ENCODE measurements at places on chromosomes 2 and 18. TPM values are rescaled to one million over a fixed set of nuclear protein-coding genes. Genes with fewer than 3 reads are reported as not detected.

DNA sequence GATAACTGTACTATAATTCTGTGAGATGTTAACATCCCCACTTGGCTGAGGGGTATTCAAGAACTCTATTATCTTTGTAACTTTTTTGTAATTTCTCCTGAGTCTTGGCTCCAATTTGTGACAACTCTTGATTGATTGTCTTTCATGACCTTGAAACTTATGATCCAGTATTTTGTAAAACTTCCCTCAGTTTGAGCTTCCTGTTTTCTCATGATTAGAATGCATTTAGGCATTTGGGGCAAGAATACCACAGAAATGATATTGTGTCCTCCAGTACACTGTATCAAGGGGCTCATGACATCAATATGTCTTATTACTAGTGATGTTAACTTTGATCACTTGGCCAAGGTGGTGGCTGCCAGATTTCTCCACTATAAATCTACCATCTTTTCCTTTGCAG lies 37.4 kb downstream of the PNO1 start:
- no peak for DNase-seq

- no peak for DNase-seq
Observed at GRCh38 chr2:58913082-58913726, 672.1 kb upstream of the FANCL start.

GRCh38 chr2:8331068-8331467 lies 350.8 kb upstream of the ID2 start:
- no peak for DNase-seq

DNA sequence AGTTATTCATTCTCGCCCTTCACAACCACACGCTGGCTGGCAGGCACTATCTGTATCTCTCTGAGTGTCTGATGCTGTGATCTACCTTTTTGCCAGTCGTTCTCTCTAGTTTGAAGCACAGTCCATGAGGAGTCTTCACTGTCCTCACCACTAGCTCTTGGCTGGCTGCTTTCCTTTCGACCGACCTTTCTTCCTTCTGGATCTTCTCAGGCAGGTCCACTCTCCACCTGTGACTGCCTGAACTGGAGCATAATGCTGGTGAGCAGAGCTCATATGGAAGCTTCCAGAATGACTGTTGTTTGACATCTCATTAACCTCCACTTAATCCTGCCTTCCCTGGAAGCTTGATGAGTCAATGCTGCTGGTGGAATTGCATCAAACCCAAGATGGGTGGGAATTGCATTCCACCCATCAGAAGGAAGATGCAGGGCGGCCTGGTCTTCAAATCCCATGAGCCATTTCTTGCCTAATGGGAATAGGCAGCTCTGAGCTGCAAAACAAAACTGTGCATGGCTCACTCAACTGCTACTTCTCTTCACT lies 283.5 kb upstream of the HDAC4 start:
- no peak for DNase-seq

DNA sequence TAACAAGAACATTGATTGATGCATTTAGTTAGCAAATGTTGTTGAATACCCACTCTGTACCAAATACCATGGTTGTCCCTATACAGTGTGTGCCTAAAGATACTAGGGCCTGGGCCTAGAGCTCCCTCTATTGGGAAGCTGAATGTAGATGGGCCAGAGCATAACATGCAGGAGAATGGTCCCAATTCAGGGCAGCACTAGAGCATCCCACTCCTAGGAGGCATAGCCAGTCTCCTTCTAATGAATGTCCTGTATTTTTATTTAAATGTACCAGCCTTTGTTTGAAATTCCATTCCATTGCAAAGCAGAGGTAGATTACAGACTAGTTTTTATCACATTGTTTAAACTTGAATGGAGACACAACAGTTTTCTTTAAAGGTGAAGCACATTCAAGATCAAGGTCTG lies 90.6 kb downstream of the FEZ2 start:
- peak; percentile 40 for DNase-seq

- DNase-seq: no peak
Observed at GRCh38 chr18:36744261-36744876, 84.4 kb downstream of the TPGS2 start.

DNA sequence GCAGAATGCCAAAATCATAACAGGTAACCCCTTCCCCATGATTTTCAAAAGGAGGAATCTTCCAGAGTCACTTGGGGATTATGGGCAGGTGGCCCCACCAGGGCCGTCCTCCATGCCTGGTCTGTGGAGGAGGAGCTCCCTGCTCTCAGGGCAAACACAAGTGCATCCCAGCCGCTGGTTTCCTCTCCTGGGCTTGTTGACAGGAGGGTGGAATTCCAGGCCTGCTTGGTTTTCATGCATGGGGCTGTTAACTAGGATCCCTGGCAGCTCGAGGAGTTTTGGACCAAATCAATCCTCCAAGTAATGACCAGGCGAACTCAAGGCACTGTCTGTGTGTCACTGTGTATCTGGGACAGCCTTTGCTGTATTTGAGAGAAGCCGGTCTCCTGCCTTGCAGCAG lies 45.3 kb downstream of the FOSL2 start:
- DNase-seq: no peak

GRCh38 chr2:37648331-37649011 lies 23.0 kb downstream of the CDC42EP3 start:
- peak; percentile 72 for DNase-seq

GRCh38 chr2:137950238-137950637 lies 14.0 kb upstream of the HNMT start:
- DNase-seq: no peak

- DNase-seq: no peak
Observed at GRCh38 chr2:136420346-136420745, 302.4 kb upstream of the CXCR4 start.

- no peak for DNase-seq
Observed at GRCh38 chr2:24571828-24572442, 80.9 kb downstream of the NCOA1 start.

DNA sequence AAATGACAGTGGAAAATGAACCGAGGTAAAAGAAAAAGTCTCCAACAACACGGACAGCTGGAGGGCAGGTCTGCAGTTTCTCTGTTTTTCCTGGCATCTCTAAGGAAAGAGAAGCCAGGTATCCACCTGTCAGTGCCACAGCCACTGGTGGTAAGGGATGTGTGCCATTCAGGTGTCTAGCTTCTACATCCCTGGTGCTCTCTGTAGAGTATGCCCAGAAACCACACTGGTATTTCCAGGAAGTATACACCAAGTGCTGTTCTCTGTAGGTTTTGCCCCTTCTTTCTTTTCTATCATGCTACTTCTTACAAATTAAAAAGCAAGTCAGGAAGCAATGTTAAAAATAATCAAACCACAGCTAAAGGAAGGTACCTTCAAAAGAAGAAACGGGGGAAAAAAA lies 7.6 kb upstream of the AGFG1 start:
- no peak for DNase-seq

DNA sequence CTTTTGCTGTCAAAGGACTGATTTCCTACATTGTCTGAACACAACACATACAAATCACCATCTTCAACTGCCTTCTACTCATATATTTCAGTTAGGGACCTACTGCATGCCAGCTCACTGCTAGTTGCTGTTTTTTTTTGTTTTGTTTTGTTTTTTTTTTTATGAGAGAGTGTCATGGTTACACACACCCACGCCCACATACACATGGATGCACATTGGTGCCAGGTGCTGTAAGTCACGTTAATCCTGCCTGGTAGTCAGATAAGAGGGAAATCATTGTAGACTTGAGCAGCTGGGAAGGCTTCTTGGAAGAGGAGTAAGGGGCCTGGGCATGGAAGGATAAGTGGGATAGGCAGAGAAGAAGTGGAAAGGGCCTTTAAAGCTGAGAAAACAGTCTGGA lies 209.9 kb downstream of the TDRD15 start:
- DNase-seq: no peak

DNA sequence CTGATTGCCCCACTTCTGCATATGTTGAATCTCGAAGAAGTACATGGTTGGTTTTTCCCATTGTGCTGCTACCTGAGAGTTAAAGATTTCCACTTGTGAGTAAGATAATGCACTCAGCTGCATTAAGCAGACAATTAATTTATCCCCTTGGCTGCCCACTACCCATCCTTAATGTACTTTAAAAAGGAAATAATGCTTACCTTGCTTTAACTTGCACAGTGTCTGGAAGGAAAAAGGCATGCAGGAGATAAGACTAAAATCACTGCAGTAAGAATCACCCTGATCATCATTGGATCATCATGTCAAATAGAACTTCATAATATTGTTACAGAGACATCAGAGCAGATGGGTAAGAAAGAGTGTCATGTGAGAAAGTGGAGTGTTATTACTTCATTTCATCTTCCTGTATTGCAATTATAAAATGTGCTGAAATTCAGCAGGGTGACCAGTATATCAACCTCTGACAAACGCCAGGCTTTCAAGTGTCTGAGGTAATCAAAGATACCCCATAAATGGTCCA lies 207.3 kb upstream of the PIK3C3 start:
- DNase-seq: no peak

- DNase-seq: no peak
Observed at GRCh38 chr2:237865623-237866041, 6.2 kb downstream of the RAMP1 start.

- DNase-seq: no peak
Observed at GRCh38 chr2:36235426-36235825, 120.2 kb upstream of the CRIM1 start.

DNA sequence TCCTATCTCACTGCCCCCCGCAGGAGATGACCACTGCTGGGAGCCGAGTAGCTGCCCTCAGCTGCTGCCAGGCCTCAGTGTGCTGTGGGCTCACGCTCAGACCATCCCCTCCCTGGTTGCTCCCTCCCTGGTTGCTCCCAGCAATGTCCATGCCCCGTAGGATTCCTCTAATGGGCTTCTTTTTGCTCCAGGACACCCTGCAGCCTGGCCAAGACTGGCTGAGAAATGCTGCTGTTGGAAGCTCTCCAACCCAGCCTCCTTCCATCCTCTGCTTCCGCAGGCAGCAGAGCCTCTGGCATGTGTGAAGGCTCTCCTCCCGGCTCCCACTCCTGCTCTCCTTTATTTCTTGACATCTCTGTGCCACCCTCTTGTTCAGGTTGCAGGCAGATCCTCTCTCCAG lies 48.6 kb downstream of the SOX11 start:
- DNase-seq: no peak

DNA sequence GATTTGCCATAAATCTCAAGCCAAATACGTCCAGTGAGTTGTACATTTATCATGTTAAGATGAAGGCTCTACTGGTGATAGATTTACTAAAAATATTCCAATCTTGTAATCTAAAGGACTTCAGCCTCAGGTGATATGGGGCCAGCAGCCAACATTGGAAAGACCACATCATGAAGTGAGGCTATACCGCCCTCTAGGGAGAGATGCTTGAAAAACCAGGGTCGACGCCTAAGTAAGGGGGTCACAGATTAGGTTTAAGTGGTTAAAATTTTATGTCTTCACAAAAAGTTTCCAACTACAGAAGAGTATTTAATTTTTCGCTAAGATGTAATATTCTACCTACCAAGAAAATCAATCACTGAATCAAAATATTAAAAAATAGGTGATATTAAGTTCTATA lies 33.3 kb downstream of the DOCK10 start:
- no peak for DNase-seq

- no peak for DNase-seq
Observed at GRCh38 chr2:24204505-24204904, 29.7 kb downstream of the FAM228A start.

GRCh38 chr2:3316456-3317276 lies 61.0 kb downstream of the EIPR1 start:
- DNase-seq: no peak

GRCh38 chr2:38485734-38486133 lies 108.7 kb upstream of the ATL2 start:
- DNase-seq: no peak

DNA sequence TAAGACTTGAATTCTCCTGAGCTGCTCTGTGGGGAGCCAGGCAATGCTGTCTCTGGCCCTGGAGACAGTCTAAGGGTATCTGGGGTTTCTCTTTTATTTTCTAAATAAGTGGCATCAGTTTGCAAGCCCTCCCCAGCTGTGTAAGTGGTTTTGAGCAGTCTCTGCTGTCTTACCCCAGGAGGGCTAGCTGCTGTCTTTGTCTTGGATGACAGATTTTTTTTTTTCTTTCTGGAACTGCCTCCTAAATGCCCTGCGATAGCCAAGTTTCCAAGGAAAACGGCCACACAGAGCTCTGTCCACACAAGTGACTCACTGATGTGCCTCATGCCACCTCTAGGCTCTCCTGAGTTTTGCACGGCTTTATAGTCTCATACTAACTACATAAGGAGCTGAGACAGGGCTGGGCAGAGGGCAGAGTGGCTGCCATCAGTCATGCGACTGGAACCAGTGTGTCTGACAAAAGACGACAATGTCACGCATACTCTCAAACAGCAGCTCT lies 37.2 kb upstream of the THOC1 start:
- DNase-seq: no peak

DNA sequence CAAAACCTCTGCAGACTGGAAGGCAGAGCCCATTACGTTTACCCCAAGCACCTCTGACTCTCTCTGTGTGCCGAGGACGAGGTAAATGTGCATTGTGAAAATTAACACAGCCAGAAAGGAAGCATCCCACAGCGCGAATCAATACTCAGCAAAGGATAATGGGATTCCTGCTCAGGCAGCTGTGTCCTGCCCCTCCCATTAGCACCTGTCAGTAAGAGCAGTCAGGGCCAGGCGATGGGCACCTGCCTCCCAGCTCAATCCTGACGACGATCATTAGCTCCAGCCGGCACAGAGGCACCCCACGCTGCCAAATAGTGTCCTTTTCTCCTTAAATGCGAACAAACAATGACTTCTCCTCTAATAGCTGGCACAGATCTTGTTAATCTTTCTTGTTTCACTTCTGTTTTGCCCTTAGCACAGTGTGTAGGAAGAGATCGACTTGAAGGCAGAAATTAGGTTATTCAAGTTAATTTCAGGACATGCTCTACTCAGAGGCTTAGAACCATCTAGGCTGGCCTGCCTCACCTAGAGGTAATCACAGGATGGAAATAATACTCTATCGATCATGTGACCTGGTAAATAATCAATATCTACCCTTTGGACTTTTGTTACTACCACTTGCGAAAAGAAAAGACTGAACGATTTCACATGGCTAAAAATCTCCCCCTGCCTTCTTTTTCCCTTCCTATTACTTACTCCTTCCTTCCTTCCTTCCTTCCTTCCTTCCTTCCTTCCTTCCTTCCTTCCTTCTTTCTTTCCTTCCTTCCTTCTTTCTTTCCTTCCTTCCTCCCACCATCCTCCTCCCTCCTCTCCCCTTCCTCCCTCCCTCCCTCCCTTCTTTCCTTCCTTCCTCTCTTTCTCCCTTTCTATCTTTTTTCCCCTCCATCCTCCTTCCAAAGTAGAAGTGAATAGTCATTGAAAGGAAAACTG lies 487.9 kb upstream of the ID2 start:
- DNase-seq: no peak

- DNase-seq: no peak
Observed at GRCh38 chr18:66560094-66560493, 43.8 kb downstream of the CDH19 start.

- DNase-seq: peak; percentile 24
Observed at GRCh38 chr2:158034198-158034866, 67.3 kb upstream of the UPP2 start.

Gene TNFRSF11A
- total RNA-seq: 2.9 TPM

Gene ZC3H6
- total RNA-seq: 20.0 TPM

Gene CRYGA
- total RNA-seq: not detected

Gene IL36G
- total RNA-seq: not detected

Gene DSC3
- 1.0 TPM for total RNA-seq

Gene PLEK
- total RNA-seq: 21.5 TPM

Gene FBXO48
- 1.4 TPM for total RNA-seq

Gene COL4A4
- total RNA-seq: 17.2 TPM

Gene OXER1
- total RNA-seq: 0.53 TPM

Gene DLX1
- total RNA-seq: 0.16 TPM

Measured in left cardiac atrium (tissue), 4 donors.